CD8-positive, alpha-beta T cell (primary cell): ENCODE measurements at places on chromosomes 5 and 9. TPM values are rescaled to one million over a fixed set of nuclear protein-coding genes. Genes with fewer than 3 reads are reported as not detected.

The MTAP gene
- 9.9 TPM for total RNA-seq

The SPATA31A3 gene
- total RNA-seq: not detected

The CENPH gene
- 4.6 TPM for total RNA-seq

The SPAAR gene
- not detected for total RNA-seq

The CDC20B gene
- not detected for total RNA-seq

The HTR4 gene
- not detected for total RNA-seq

The PFN3 gene
- total RNA-seq: not detected

The SKP2 gene
- total RNA-seq: 6.1 TPM

The NME5 gene
- not detected for total RNA-seq

The EIF4EBP3 gene
- total RNA-seq: 10.6 TPM

The CYLC2 gene
- not detected for total RNA-seq

The GDA gene
- not detected for total RNA-seq

The SPAG8 gene
- total RNA-seq: 0.92 TPM

The PHPT1 gene
- 17.1 TPM for total RNA-seq

The ELAVL2 gene
- not detected for total RNA-seq

The TPPP gene
- total RNA-seq: 5.1 TPM

The PCDHAC2 gene
- not detected for total RNA-seq

The MARVELD2 gene
- total RNA-seq: 0.22 TPM

The GRM6 gene
- not detected for total RNA-seq

The AJM1 gene
- 2.1 TPM for total RNA-seq

The SPINK4 gene
- not detected for total RNA-seq

The LECT2 gene
- not detected for total RNA-seq

The TXNDC8 gene
- total RNA-seq: not detected

The GFI1B gene
- total RNA-seq: not detected
